Neural progenitor cell (in vitro differentiated cells): ENCODE measurements at places on chromosomes 3 and 15.

DNA sequence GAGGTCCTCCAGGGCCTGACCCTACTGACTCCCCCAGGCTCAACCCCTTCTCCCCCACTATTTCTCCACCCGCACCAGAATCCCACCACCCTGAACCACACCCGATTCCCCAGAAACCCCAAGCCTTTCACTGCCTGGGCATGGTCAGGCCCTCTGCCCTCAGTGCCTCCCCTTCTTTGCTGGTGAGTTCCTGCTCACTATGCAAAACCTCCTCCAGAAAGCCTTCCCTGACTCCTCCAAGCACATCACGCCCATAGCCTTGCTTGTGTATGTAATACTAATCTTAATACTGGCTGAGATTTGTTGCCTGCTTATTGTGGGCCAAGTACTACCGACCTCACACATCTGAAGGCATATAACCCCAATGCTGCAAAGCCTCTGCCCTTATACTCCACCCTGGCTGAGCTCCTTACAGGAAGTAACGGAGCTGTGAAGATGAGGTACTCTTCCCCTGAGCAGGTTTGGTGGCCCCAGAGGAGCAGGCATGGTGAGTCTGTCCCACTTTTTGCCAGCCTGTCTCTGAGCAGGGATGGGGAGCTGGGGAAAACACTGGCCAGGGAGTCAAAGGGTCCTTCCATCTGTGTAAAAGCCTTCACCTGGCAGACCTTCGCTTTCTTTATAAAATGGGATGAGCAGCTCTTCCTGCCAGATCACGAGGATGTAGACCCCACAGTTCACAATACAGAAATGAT, 9.5 kb downstream of the RAB6B start:
- DNase-seq, result no peak

DNA sequence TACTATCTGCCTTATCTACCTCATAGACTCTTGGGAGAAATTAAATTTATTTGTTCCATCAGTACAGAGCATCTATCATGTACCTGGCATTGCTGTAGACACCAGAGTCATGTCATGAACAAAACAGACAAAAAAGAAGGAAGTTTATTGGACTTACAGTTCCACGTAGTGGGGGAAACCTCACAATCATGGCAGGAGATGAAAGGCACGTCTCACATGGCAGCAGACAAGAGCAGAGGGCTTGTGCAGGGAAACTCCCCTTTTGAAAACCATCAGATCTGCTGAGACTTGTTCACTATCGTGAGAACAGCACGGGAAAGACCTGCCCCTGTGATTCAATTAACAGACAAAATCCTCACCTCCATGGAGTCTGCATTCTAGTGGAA, 25.6 kb upstream of the ACAP2 start:
- no peak for DNase-seq

DNA sequence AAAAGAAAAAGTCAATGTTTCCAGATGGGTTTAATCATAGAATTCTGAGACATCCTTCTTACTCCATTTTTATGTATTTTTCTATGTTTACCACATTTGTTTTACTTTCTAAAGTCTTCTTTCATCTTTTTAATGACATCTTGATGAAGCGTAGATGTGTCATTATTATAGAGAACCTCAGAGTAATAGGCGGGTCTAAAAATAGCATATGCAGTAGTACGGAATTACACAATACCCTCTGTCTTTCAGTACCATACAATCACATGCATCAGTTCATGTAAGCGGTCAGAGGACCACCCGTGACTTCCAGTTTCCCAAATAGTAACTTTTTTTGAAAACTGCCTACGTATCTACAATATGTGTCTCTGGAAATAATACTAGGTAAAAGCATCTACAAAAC, 224.0 kb downstream of the PLOD2 start:
- DNase-seq, result no peak

- DNase-seq, result no peak
Observed at GRCh38 chr3:9119331-9119730, 130.1 kb downstream of the SRGAP3 start.

DNA sequence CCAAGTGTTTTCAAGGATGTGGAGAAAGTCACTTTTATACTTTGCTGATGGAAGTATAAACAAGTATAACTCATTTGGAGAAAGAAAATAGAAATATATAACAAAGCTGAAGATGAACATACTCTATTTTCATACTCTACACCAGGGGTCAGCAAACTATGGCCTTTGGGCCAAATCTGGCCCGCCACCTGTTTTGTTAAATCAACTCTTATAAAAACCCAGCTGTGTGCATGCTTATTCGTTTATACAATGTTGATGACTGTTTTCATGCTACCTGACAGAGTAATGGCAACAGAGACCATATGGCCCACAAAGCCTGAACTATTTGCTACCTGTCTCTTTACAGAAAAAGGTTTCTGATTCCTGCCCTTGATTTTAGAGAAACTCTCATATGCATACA, 124.0 kb downstream of the NR1D2 start:
- DNase-seq, result peak; percentile 31

DNA sequence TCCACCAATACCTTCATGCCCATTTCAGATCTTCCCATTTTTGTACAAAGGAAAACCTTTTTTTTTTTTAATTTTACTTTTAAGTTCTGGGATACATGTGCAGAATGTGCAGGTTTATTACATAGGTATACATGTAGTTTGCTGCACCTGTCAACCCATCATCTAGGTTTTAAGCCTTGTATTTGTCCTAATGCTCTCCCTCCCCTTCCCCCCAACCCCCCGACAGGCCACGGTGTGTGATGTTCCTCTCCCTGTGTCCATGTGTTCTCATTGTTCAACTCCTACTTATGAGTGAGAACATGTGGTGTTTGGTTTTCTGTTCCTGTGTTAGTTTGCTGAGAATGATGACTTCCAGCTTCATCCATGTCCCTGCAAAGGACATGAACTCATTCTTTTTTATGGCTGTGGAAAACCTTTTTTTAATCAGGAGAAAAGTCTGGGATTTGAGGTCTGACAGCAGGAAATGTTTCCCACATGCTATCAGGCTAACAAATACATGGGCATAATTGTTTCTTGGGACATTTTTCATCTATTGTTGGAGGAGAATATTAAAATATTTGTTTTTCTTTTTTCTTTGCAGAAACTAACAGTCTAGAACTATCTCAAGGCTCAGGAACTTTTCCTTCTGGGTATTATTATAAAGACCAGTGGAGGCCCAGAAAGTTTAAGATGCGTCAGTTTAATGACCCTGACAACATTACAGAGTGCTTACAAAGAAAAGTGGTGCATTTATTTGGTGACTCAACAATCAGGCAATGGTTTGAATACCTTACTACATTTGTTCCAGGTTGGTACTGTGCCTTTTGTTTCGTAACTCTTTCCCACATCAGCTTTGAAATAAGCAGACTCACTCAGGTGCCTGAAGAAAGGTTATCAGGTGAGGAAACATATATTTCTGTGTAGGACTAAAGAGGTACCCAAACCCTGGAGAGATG, 32.8 kb upstream of the NFKBIZ start:
- DNase-seq, result no peak

DNA sequence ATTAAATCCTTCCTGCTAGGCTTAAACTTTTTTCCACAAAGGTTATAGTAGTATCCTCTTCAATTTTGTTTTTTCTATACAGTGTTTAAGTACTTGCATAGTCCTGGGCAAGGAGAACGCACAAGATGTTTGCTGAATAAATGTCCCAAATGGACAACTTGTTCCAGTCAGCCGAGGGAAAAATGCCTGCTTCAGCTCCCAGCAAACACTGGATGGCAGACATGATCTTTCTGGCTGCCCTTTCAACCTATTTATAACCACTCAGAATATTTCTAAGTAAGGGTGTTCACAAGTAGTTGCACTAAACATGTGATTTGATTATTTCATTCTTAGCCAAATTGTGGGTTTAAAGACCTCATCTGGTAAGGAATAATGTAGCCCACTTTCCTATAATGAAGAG, 29.8 kb downstream of the GNB4 start:
- DNase-seq, result peak; percentile 35

DNA sequence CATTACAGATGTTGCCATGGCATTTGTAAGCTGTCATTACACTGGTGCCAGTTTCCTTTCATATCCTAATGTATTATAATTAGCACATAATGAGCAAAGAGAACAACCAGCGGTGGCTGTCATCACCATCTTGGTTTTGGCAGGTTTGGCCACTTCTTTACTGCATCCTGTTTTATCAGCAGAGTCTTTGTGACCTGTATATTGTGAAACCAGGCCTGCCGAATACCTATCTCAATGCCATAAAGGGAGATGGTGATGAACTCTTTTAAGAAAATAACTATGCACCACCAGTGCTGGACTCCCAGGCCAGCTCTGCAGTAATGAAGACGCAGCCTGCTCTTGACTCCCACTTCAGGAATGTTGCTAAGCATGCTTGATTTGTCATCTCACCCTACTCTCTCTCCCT, 458.1 kb upstream of the NR2F2 start:
- no peak for DNase-seq

DNA sequence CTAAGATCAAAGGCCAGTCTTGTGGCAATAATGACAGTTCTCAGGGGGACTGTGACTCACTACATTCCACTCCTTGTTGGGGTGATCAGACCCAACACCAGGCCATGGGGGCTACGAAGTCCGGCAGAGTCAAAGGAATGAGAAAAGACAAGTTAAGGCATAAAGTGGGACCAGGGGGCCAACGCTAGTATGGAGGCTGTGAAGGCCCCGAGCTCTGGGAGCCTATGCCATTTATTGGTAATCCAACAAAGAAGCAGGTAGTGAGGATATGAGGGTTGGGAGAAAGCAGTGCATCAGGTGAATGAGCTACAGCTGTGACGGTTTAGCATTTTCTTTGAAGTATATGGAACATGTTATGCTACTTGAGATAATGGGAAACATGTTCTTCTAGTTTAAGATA, 104.4 kb upstream of the C2CD4B start:
- peak; percentile 18 for DNase-seq

DNA sequence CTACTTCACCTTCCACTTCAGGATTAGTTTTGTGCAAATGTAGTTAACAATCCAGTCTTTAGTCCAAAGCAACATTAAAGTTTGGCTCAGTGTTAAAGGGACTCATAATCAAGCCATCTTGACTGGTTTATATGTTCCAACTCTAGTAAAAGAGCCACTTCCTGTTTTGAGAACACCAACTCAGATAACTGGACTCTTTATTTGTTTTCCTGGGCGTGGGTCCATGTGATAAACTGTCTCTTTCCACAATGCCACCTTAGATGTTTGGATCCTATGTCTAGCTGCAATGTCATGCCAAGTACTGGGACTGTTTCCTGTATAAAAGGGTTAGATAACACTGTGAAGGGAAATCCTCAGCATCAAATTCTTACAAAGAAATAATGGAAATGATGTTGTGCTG, 545.0 kb downstream of the PYDC2 start:
- no peak for DNase-seq

- no peak for DNase-seq
Observed at GRCh38 chr3:88661433-88661824, 446.0 kb upstream of the EPHA3 start.

DNA sequence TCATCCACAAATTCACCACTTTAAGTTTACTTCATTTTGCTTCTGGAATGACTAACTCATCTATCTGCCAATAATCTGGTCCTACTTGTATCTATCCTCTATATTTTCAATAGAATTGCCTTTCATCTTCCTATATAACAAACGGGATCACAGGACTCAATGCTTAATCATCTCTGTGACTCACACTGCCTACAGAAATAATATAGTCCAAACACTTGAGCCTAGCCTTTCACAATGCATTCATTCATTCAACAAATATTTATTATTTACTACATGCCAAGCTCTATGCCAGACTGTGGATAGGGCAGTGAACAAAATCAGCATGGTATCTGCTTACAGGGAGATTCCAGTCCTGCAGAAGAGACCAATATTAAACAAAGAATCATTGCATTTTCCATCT, 16.6 kb upstream of the AGTR1 start:
- no peak for DNase-seq

GRCh38 chr3:81790117-81790516, 28.7 kb upstream of the GBE1 start:
- DNase-seq, result peak; percentile 59

- DNase-seq, result no peak
Observed at GRCh38 chr3:39147711-39148434, 5.5 kb downstream of the CSRNP1 start.

DNA sequence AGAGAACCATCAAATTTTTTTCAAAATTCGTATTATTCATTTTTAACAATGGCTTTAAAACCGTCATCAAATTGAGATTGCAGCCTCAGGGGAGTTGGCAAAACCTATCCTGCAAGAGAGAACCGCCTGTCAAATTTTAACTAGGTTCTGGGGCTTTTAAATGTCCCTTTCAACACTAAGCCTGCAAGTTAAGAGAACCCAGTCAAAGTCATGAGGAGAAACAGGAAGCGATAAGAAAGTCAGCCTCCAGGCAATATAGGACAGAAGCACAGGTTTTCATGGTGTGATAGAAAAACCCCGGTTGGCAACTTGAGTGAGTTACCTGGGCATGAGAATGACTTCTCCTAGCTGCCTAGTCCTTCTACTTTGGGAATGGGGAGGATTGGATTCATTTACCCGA, 59.8 kb downstream of the CPNE4 start:
- DNase-seq, result no peak
